Activated effector memory CD4-positive, alpha-beta T cell treated with Interleukin-2 at 50 U/mL for 16 hours (primary cell): ENCODE measurements at places on chromosomes 5 and 9.

GRCh38 chr9:87382900-87383299 lies 114.8 kb upstream of the DAPK1 start:
- no peak for DNase-seq

DNA sequence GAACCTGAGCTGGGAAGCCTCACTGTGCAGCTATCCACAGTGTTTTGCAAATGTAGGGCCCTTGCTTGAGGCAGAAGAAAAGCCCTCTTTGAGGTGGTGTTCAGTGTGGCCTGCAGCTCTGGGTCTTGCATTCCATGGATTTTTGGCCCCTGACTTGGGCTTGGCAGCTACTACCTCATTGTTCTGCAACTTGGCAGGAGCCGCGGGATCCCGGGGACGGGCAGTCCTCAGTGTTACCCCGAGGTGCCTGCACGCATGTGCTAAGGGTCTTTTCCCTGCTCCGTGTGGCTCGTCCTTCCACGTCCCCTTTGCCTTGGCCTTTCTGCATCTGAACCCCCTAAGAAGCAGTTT lies 39.8 kb downstream of the NEK6 start:
- no peak for DNase-seq

DNA sequence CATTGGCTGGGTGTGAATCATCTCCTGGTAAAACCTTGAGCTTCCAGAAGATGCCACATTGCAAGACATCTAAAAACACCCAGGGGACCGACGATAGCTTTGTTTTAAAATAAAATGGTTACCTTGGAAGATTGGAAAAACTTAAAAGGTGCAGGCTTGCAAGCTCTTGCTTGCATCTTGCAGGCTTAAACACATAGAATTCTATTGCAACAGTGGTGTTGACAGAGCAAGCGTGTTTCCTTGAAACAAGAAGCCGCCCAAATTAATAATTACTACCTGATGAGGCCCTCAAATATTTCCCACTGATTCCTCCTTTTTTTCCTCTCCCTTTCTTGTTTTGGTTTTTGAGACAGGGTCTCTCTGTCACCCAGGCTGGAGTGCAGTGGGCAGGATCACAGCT lies 137.1 kb upstream of the BASP1 start:
- no peak for DNase-seq

- DNase-seq, result no peak
These were observed 19.1 kb upstream of the LMNB1 start for GRCh38 chr5:126757713-126758357.

DNA sequence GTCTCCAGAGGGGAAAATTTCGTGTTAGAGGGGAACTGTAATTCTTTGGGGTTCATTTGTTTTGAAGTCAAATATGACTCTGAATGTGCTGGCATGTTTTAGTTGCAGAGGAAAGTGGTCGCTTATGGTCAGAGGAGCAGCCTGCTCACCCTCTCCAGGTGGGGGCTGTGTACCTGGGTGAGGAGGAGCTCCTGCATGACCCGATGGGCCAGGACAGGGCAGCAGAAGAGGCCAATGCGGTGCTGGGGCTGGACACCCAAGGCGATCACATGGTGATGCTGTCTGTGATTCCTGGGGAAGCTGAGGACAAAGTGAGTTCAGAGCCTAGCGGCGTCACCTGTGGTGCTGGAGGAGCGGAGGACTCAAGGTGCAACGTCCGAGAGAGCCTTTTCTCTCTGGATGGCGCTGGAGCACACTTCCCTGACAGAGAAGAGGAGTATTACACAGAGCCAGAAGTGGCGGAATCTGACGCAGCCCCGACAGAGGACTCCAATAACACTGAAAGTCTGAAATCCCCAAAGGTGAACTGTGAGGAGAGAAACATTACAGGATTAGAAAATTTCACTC lies 13.5 kb downstream of the TXNDC15 start:
- DNase-seq, result no peak

DNA sequence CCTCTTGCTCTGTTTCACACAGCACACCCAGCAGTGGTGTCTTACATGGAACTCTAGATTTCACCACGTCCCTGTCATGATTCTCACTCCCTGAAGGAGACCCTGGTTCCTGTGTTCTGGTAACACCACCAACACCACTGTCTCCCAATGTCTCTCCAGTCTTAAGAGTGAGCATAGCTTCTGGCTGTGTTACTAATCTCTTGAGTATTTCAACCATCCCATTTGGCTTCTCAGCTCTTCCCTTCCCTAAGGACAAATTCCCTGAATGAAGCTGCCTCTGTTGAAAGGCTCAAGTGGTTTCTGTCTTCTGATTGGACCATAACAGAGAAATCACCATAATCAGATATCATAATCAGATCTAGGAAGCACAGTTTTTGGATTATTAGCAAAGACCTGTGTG lies 311.8 kb downstream of the DNAH5 start:
- no peak for DNase-seq

DNA sequence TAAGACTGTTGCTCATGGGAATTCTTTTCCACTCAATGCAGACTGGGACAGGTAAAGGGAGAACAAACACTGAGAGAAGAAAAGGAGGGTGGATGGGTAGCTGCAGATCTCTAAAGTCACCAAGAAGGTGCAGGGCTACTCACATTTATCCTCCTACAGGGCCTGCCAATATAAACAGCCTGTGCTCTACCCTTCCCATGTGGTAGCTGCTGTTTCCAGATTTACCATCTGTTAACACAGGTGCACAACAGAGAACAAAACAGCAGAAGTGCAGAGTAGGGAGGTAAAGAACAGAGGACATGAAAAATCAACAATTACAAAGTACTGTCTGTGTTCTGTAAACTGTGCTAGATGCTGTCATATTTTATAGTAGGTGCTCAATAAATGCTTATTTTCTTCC lies 26.0 kb downstream of the JAKMIP2 start:
- no peak for DNase-seq

- DNase-seq, result no peak
These were observed 13.7 kb upstream of the FAM120AOS start for GRCh38 chr9:93467062-93467416.

- no peak for DNase-seq
These were observed 307.4 kb downstream of the MAN2A1 start for GRCh38 chr5:109997161-109997560.

- no peak for DNase-seq
These were observed 32.9 kb downstream of the PRRX2 start for GRCh38 chr9:129698254-129698757.

DNA sequence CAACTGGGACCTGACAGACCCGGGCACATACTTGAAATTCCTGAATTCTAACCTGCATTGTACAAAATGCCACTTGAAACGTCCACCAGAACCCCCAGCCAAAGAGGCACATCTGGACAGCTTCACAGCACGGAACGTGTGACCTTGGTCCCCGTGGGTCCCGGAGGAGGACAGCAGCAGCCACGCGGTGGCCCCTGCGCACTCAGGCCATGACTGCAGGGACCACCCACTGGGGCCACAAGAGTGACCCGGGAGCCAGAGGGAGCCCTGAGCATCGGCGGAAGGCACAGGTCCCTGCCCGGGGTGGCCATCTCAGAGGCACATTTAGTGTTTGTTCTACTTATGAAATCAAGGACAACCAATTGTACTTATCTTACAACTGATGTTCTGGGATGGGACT lies 2.1 kb upstream of the SNAPC4 start:
- no peak for DNase-seq

DNA sequence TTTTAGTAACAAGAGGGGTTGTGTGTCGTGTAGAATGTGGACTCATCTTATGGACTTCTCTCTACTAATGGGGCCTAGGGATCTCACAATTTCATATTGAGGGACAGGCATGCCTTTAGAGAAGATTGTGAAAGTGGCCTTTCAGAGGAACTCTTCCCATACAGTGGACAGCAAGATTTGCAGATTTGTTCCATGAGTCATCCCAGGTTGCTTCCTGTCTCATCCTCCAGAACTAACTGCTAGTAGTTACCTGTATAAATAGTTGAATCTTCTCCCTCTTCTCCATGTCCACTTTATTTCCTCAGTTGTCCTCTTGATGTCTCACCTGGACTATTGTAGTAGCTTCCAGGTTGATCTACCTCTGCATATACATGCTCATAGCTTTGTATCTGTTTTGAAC lies 997.5 kb upstream of the CTNND2 start:
- DNase-seq, result no peak

- DNase-seq, result no peak
These were observed 54.9 kb downstream of the FGF18 start for GRCh38 chr5:171474230-171474813.

- DNase-seq, result no peak
These were observed 98.4 kb downstream of the ZNF354C start for GRCh38 chr5:179158556-179158955.

GRCh38 chr9:16930578-16930977 lies 60.1 kb upstream of the BNC2 start:
- no peak for DNase-seq

DNA sequence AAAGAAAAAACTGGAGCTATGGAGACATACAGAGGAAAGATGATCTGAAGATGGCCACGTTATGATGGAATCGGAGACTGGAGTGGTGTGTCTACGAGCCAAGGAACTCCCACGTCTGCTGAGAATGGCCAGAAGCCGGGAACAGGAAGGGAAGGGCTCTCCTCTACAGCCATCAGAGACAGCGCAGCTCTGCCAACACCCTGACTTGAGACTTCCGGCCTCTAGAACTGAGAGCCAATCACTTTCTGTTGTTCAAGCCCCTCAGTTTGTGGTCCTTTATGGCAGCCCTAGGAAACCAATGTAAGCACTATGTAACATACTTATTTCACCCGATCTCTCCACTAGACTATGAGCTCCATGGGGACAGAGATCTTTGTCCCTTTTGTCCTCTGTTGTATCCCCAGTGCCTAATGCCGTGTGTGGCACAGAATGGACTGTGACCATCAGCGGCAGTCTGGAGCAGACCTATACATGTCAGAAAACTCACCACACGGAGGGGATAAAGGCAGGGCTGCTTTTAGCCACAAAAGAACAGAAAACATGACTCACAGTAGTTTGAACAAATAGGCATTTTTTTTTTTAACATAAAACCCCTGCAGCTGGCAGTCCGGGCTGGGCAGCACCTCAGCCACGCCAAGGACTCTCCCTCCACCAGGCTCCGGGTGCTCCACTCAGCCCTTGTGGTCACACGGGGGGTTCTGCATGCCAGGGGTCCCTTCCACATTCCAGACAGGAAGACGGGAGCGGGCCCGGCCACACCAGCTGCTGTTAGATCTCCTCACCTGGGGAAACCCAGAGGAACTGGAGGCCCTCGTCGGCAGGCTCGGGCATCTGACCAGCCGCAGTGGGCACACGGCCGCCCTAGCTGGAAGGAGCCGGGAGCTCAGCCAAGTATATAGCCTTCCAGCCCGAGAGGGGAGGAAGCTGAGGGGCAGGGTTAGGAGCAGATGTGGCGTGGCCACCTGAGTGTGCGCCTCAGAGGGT lies 16.1 kb upstream of the MXD3 start:
- no peak for DNase-seq

- no peak for DNase-seq
These were observed 80.6 kb upstream of the IL6ST start for GRCh38 chr5:56075361-56075760.

DNA sequence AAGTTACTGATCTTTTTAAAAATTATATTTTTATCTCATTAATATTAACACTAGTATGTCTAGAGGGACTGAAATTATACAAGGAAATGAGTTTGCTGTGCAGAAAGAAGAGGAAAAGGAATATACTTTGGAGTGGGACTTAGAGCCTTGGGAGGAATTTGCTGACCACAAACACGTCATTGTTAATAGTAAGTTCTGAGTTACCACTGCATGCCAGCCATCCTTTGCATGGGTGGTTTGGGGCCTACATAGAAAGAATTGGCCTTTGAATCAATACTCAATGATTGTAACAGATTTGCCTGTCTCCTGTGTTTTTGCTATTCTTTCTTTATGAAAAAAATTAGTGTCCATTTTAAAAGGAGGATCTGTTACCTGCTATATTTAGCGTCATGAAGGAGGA lies 232.6 kb upstream of the TNC start:
- DNase-seq, result no peak

DNA sequence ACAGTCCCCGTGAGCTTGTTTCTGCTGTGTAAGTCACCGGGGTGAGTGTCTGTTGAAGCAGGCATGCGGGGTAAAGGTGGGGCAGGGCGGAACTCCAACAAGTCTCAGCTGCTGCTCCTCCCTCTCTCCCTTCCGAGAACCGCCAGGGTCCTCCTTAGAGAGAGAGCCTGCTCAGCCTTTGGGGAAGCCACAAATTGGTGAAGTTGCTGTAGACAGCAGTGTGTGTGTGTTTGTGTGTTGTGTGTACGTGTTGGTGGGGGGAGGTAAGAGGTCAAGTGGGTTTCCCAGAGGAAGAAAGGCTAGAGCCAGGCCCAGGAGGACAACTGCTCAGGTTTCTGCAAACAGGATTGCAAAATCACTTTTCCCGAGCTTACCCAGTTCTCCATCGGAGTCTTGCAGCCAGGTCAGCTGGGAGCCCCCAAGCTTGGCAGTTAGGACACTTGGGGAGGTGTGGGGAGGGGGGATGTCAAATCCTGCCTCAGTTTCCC lies 38.9 kb upstream of the DAB2IP start:
- DNase-seq, result no peak

DNA sequence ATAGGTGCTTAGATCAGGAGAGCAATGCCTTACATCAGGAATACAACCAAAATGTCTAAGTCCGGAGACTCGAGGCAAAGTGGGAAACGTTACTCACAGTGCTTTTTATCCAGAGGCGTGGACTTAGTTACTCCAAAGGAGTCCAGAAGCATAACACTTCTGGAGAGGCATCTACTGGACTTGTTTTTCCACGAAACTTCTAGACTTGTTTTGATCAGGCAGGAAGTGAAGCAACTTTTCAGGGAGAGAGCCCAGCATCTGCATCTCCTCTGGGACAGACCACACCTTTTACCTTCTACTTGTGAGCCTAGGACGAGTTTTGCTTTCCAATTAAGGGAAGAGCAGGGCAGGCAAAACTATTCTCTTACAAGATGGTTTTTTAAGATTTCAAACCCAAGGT lies 1.2 kb upstream of the TJP2 start:
- DNase-seq, result no peak

DNA sequence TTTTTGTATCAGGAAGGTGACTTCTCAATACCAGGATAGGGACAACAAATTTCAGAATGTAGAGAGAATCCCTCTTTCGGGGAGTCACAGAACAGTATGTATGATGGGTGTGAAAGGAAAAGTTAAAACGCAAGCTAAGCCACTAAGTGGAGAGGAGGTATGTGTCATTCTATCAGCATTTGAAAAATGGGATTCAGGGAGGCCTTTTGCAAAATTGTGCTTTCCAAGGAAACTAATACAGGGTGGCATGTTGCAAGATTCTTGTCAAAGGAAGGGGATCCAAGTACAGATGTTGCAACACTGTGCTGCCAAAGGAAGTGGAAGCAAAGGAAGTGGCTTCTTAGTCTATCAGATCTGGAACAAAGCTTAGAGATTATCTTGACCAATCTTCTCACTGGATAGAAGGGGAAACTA lies 12.6 kb upstream of the TNIP1 start:
- DNase-seq, result no peak

DNA sequence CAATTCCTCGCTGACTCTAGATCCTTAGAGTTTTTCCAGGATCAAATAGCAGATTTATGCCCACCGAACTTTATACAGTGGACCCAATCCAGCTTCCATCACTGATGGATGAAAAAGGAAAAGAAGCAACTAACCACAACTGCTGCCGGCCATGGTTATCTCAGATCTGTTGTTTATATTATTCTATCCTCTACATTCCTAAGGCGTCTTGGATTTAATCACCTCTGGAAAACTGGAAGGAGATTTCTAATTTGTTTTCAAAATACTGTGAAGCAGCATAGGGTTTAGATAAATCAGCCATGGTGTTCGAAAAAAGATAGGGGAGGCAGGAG lies 663 bp upstream of the ZNF366 start:
- DNase-seq, result no peak

GRCh38 chr5:140366589-140367255 lies 6.7 kb downstream of the SLC4A9 start:
- no peak for DNase-seq
